ENCODE measurements at places on chromosomes 5 and 9.
A peak's percentile ranks its signal among the peaks of the same experiment; 100 is the strongest.

GRCh38 chr5:172010278-172010677 lies 3.8 kb upstream of the FBXW11 start:
- no peak for DNase-seq

GRCh38 chr9:88954066-88954465 lies 37.2 kb upstream of the S1PR3 start:
- DNase-seq: peak; percentile 71

- DNase-seq: no peak
Observed at GRCh38 chr5:110973510-110973909, 98.0 kb upstream of the TSLP start.

DNA sequence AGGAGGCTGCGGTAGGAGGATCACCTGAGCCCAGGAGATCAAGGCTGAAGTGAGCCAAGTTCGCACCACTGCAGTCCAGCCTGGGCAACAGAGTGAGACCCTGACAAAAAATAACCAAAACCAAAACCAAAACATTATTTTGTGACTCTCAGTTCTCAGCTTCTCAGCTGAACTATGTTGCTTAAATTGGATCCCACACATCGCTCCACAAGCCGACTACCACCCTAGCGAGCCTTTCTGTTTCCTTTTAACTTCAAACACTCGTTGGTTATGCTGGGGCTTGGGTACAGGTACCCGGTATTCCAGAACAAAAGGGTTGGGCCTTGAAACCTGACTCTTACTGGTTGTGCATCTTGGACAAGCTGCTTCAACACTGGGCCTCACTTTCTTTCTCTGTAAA lies 3.8 kb upstream of the PTGS1 start:
- DNase-seq: no peak

DNA sequence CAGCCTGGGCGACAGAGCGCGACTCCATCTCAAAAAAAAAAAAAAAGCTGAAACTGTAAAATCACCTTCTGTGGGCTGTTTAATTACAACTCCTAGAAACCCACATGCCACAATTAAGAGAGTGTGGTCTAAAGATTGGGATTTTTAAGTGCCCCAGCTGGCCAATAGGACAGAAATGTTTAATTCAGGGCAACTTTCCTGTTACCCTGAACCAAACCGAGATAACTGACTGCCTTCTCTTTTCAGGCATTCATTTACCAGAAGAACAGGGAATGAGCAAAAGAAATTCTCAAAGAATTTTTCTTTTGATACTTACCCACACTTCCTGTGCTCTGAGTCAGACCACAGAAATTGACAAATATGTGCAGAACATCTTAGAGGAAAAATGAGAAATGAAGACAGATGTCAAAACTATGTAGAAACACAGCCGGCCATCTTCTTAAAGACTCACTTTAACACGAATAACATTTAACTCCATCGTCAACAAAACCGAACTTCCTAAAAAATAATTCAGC lies 221.3 kb upstream of the DAPK1 start:
- DNase-seq: peak; percentile 73

- peak; percentile 66 for DNase-seq
Observed at GRCh38 chr5:141135030-141135717, at the start of gene PCDHB5. TSS of gene PCDHB5 (plus strand) at chr5:141135206. CDS start at chr5:141135435, 229 bp downstream.

DNA sequence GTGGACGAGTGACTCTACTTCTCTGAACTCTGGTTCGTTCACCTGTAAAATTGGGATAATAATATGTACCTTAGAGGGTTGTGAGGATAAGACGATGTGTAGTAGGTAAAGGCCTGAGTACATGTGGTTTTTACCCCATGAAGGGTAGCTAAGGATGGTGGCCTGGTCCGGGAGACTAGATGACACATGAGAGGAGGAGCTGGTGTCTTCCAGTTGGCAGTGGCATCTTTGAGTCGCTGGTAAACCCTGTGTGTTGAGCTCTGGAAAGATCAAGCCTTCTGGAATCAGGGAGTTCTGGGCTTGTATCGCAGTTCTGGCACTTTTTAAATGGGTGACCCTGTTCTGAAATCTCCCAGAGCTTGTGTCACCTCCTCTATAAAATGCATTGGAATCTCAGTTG lies 166.4 kb upstream of the ZNF618 start:
- no peak for DNase-seq

DNA sequence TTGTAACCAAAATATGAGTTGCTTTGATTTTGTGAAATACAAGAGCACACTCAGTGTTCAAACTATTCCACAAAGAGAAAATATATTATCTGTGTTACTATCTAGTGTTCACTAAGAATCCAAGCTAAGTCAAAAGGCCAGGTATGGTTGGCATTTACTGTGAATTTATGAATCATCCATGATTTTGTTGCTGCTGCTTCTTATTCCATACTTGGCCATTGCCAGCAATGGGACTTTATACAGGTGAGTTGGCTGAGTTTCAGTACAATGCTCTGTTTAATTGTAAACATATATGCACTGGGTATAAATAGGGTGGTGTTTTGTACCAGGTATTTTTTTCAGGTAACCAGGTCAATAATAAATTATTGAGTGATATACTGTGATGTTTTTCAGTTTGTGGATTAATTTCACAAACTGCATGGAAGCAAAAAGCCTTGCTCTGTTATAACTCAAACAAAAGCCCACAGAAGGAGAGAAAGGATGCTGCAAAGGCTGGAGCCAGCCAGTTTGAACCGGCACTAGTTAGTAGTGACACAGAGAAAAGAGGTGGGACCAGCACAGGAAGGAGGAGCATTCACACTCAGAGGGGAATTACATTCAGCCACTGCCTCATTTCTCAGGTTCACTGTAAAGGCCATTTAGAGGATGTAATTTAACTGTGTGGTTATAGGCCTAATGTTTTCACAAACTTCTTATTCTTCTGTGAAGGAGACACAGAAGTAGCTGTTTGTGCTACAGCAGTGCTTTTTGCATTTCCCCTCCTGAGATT lies 381.8 kb downstream of the ADGRV1 start:
- DNase-seq: peak; percentile 58

DNA sequence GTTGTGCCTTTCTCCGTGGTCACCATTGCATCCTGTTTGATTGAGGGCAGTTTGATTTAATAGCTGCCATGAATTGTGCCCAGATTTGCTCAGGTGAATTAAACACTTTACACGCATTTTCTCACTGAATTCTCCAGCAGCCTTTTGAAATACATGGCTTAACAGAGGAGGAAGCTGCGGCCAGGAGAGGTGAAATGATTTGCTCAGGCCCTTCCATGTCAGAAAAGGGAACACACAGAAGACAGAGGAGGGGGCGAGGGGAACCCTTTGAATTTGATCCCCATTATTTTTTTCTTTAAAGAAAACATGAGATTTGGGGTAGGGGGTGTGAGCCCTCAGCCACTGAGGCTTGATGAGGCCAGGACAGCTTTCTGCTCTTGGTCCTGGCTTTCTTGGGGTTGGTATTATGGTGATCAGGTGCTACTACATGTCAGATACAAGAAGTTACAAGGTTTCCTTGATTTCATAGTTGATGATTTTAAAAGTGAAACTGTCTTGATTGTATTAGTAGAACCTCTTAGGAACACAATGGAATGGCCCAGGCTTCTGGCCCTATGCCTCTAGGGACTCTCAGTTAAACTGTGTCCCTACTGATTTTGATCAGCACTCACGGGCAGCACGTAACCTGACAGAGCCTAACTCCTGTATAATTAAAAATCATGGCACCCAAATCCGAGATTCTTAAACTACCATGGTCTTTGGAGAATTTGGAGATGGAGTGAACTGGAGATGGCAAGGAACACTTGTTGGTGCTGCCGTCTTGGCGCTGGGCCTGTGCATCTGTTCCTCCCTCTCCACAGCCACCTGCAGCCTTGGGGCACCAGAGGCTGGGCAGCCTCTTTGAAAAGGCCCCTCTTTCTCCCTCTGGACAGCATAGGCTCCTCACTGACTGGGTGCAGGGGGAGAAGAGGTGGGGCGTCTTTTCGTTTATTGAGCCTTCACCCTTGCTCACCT lies 107.9 kb downstream of the TRIO start:
- no peak for DNase-seq

GRCh38 chr9:137611623-137612609 lies 6.4 kb downstream of the ARRDC1 start:
- DNase-seq: peak; percentile 98

- no peak for DNase-seq
Observed at GRCh38 chr5:56129288-56129687, 103.8 kb downstream of the ANKRD55 start.

DNA sequence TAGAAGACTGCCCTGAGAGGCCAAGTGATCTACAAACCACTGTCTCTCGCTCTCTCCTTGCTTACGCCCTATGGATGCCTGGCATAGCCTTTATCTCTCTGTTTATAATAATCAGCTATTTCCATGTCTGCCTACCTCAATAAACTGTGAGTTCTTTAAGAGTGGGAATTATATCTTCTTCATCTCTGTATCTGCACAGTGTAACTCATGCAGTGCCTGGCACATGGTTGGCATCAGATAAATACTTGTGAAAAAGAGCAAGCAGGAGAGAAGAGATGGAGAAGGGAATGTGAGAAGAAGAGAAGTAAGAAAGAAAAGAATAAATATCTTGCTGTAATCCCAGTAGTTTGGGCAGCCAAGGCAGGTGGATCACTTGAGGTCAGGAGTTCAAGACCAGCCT lies 94.6 kb upstream of the TNPO1 start:
- DNase-seq: no peak

GRCh38 chr9:18699764-18700163 lies 225.8 kb downstream of the ADAMTSL1 start:
- DNase-seq: no peak

DNA sequence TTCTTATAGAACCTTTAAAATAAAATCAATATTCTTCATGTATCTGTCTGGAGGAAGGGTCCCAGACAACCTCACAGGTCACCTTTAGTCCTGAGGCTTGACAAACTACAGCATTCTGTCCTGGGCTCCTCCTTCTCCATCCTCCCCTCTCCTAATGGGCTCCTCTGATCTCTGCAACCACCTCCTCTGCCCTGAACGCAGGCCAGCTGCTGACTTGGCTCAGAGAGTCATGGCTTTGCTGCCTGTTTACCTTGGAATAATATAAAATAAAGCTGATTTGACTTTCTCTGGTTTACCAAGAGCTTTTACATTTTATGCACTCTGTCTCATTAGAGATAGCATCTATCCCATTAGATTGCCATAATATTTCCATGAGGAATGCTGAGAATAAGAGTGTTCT lies 159.4 kb downstream of the SEMA6A start:
- DNase-seq: no peak

DNA sequence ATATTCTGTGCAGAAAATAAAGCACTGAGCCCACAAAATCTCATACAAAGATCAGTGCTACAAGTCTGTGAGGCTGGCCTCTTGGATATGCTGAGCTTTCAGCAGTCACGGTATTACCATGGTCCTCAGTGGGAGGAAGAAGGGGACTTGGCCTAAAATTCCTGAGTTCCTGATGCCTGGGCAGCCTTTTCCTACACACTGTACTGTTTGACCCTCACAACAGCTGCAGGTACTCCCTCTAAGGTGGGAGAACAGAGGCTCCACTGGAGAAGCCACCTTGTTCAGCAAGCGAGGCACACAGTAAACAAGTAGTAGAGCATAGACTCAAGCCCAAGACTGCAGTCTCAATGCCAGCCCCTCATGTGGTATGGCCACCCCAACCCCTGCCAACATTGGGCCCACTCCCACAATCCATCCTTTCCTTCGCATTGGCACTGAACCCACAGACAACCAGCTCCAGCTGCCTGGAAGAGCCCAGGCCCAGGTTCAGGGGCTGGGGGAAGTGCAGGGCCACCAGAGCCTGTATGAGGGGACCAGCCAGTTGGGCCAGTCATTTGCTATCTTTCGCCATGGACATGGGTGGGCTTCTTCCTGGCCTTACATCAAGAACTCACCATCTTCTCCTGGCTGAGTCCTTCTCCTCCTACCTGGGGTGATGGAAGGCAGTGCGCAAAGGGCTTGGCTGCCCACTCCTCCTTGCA lies 14.3 kb downstream of the ACSL6 start:
- no peak for DNase-seq

DNA sequence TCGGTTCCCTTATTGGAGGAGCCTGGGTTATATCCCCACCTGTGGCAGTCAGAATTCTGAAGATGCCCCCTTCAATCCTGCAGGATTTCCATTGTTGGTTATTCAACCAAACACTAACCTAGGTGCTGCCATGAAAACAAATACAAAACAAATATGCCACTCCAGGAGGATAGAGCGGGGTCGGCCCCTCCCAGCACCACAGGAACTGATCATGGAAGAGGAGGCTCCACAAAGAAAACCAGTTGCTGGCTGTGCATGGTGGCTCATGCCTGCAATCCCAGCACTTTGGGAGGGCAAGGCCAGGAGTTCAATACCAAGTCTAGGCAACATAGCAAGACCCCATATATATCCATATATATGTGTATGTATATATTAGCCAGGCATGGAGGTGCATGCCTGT lies 13.2 kb upstream of the ADGRD2 start:
- no peak for DNase-seq

- no peak for DNase-seq
Observed at GRCh38 chr5:181281077-181281983, 20.4 kb upstream of the TRIM52 start.
